ENCODE measurements at places on chromosomes 2 and 18.

GRCh38 chr2:163247156-163247846, 408.7 kb upstream of the KCNH7 start:
- no peak for DNase-seq

DNA sequence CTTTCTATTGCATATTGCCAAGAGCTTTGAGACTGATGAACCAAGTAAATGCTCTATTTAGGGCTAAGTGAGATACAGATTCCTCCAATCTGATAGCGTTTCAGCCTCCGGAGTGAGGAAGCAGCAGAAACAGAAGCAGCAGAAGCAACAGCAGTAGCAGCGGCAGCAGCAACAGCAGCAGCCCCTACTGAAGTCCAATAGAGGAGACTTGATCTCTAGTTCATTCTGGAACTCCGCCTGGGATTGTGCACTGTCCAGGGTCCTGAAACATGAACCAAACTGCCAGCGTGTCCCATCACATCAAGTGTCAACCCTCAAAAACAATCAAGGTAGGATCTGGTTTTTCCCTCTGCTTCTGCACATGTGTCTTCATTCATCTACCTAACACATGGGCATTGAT, at the start of gene DPP10:
Gene DPP10, plus strand, starts transcription at position 132 of the 400 bp plus-strand sequence.
- no peak for DNase-seq

DNA sequence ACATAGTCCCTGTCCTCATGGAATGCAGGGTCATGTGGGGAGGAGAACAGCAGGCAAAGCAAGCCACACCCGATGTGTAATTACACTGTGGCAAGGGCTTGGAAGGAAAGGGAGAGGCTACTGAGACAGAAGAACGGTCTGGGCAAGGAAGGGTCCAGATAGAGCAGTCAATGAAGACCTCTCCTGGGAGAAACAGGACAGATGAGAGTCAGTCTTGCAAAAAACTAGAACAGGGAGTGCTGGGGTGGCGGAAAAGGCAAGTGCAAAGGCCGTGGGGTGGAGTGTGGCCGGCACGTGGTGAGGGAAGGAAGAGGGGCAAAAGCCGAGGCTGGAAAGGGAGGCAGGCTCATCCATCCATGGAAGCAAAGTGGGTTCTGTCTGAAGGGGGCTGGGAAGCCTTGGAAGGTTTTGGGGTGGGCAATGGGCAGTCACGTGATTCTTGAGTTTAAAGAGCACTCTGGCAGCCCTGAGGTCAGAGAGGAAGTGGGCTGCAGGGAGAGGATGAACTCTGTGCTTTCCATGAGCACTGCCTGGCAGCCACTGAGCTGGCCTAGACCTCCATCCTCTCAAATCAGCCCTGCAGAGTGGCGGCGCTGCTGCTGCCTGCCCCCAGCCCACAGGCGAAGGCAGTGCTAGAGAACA, 182.2 kb downstream of the INHBB start:
- no peak for DNase-seq

- no peak for DNase-seq
Observed at GRCh38 chr2:144522176-144522896, 2.4 kb upstream of the ZEB2 start.

GRCh38 chr18:48355276-48356115, 53.7 kb downstream of the ZBTB7C start:
- no peak for DNase-seq

DNA sequence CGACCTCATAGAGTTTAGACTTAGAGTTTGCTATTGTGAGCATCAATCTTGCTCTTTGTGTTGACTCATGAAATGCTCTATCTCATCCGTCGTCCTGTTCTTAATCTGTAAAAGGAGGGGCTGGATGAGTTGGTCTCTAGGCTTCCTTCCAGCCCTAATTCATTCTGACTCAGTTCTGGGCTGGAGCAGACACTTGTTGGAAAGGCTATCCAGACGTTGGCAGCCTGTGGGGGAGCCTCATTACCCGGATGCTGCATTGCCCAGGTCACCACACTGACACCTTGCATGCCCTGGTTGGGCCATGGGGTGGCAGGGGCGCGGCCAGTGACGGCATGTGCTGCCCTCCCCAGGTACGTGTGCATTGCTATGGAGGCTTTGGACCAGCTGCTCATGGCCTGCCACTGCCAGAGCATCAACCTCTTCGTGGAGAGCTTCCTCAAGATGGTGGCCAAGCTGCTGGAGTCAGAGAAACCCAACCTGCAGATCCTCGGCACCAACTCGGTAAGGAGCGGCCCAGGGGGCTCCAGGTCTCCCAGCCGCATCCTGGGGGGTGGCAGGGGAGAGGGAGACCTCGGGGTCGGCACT, 61.5 kb downstream of the EFR3B start:
- DNase-seq = no peak

GRCh38 chr18:11654736-11655605, 34.1 kb upstream of the GNAL start:
- DNase-seq = no peak

- DNase-seq = no peak
Observed at GRCh38 chr2:48112911-48113680, 206.8 kb upstream of the FBXO11 start.

DNA sequence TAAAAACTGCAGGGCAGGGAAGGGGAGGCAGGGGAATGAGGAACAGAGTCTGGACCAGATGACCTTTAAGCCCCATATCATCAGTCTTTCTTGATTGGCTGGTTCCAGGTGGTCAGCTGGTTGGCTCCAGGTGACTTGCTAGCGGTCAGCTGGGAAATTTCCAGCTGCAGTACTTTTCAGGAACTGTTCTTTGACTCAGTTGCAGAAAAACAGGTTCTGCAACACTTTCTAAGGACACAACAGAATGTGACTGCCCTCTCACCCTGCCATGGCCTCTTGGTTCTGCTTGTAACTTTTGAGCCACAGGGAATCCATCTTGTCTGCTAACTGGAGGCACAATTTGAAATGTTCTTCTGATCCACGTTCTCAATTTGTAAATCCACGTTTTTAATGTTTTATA, 278.3 kb upstream of the LRATD1 start:
- no peak for DNase-seq

DNA sequence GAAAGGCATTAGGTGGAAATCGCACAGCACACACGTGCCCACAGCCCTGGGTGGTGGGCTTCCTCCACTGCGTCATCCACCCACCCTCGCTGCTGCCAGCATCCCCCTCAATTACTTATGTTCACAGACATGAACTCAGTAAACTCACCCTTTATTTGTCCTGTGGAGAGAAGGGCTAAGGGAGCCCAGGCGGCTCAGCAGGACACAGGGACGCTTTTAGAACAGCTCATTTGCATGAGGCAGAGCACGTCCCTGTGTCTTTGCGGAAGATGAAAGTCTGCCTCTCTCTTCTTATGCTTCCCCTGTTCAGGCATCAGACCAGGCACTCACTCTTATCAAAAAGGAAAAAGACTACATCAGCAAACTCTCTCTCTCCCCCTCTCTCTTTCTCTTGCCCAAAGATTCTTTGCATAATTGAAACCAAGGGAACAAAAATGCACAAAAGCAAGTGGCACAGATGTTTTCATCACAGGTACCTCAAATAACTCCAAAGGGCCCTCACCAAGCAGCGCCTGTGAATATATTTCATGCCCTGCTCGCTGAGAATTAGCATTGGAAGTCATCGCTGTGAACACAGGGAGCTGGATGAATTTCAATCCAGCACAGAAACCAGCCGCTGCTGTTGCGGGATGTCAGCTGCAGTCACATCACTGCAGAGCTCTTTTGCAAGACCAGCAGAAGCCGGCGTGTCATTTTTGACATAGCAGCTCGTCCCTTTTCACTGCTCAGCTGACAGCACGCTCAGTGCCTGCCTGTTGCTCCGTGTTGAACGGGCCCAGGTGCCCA, 376.3 kb upstream of the MYT1L start:
- no peak for DNase-seq

- no peak for DNase-seq
Observed at GRCh38 chr18:46407486-46408166, 249.4 kb downstream of the LOXHD1 start.

GRCh38 chr18:53380063-53380639, 844.3 kb downstream of the MBD2 start:
- DNase-seq = no peak

- no peak for DNase-seq
Observed at GRCh38 chr2:24104110-24104650, 19.0 kb downstream of the PFN4 start.

DNA sequence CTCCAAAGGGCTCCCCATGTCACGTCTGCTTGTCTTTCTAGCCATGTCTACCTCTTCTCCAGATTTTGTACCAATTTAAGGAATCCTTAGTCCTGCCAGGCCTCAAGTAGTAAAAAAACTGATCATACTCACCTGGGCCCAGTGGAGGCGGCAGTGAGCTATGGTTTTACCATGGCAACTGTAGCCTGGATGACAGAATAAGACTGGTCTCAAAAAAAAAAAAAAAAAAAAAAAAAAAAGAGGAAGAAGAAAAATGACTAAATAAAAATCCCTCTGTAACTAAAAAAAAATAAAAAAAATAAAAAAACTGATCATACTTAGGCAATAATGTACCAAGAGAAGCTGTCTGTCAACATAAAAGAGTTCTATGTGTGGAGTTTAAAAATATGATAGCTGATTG, 221.6 kb downstream of the NR4A2 start:
- DNase-seq = no peak

DNA sequence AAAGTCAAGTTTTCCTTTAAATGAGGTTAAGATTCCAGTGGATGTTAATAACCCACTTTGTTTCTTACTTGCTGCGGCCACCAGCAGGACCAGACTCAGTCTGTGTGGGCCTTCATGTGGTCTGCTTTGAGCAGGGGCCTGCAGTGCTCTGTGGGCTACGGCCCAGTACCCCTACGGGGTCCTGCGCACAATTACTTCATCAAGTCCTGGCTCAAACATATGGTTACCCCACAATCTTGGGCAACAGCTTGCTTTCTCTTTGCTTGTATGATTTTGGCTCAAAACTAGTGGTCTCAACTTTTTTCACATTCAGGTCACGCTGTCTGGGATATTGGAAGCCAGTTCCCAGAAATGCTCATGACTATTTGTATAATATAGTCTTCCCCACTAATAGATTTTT, 64.2 kb downstream of the PTPN2 start:
- no peak for DNase-seq

DNA sequence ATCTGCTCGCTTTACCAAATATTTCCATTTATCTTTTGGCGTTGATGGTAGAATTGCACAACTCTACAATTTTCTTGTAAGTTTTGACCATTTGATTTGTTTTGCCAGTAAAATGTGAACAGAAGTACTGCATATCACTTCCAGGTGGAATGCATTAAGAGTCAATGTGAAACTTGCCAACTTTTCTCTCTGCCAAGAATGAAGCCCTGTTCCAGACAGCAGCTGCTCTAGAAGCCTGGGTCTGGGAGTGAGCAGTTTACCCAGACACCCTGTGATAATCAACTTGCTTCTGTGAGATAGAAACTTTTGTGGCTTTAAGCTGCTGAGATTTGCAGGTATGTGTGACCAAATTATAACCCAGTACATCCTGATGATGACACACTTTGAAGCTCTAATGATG, 115.9 kb upstream of the SYT4 start:
- no peak for DNase-seq

GRCh38 chr2:33859811-33860461, 260.8 kb upstream of the FAM98A start:
- no peak for DNase-seq

DNA sequence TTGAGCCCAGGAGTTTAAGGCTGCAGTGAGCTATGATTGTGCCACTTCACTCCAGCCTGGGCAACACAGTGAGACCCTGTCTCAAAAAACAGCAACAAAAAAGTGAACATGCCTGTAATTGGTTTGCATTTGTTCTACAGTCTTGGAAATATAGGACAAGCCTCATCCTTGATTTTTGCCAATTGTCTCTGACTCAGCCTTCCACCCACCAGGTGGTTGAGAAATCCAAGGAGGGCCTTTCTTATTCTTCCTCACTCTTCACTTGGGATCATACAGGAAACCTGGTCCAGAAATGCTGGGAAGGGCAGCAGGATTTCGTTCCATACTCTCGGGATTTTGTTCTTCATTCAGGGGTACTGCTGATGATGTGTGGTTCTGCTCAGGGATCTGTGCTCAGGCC, 94.6 kb downstream of the CDC42EP3 start:
- no peak for DNase-seq

DNA sequence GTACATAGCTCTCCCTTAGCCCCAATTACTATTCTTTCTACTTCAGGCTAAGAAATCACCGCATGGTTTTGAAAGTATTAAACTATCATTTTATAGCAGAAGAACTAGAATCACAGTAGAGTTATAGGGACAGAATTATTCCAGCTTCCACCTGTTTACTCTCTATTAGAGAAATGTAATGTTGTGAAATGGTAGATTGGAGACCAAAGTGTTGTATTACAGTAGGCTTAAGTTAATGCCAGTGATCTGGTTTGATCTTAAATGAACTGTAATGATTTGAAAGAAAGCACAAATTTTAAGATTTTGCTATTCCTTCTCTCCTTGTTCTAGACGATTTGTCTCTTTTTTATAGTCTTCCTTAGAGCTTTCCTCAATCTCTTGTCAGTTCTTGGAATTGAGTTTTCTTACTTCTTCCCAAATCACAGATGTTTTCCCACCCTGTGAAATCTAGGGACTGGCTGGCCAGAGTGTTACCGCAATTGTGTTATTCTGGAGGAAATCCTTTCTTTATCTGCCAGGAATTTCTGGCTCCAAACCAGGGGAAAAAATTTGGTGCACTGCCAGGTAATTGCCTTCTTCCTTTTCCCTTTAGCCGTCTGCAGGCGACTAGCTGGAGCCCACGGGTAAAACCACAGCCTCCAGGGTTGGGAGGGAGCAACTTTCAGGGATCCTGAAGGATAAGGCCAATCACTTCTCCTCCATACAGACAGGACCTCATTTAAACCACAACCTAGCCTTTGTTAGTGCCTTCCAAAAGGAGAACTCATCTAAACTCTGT, 51.7 kb downstream of the NOP58 start:
- no peak for DNase-seq

- no peak for DNase-seq
Observed at GRCh38 chr2:105842555-105842954, 97.8 kb downstream of the NCK2 start.

DNA sequence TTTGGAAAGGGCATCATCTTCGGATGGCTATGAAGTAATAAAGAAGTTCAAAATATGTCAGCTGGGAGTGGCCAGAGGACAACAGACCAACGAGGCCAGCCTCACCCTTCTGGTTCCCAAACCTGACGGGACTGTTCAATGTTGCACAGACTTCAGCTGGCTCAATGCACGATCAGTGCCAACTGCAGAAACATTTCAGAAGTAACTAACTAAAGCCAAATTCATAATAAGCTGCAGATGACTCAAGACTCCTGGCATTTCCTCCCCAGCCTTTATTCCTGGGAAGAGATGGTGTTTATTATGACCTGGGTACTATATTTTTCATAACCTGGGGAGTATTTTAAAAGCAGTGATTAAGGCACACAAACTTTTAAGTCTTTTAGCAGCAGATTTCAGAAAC, 3.8 kb upstream of the ATP6V1C2 start:
- no peak for DNase-seq

- DNase-seq = no peak
Observed at GRCh38 chr2:206800506-206801417, 35.4 kb downstream of the FASTKD2 start.

GRCh38 chr2:43278564-43279220, 52.3 kb upstream of the ZFP36L2 start:
- no peak for DNase-seq

- DNase-seq = no peak
Observed at GRCh38 chr2:60296219-60296955, 257.1 kb downstream of the BCL11A start.
